ENCODE measurements at places on chromosomes 11 and 22. TPM values are rescaled to one million over a fixed set of nuclear protein-coding genes. Genes with fewer than 3 reads are reported as not detected.

The PHOX2A gene
- total RNA-seq, result not detected

The ALDH3B1 gene
- total RNA-seq, result 1.3 TPM

The DEFB131B gene
- total RNA-seq, result not detected

The NR1H3 gene
- 9.8 TPM for total RNA-seq

The CWF19L2 gene
- 7.8 TPM for total RNA-seq

The ACRV1 gene
- not detected for total RNA-seq

The RBFOX2 gene
- 177 TPM for total RNA-seq

The GRIA4 gene
- 0.53 TPM for total RNA-seq

The MYRF gene
- total RNA-seq, result 53.9 TPM

The SMTNL1 gene
- total RNA-seq, result not detected

The RAB3IL1 gene
- total RNA-seq, result 0.91 TPM
